ENCODE measurements at places on chromosomes 13 and 19.
A peak's percentile ranks its signal among the peaks of the same experiment; 100 is the strongest.

GRCh38 chr13:75481176-75482069 lies 546 bp downstream of the TBC1D4 start:
- no peak for DNase-seq

DNA sequence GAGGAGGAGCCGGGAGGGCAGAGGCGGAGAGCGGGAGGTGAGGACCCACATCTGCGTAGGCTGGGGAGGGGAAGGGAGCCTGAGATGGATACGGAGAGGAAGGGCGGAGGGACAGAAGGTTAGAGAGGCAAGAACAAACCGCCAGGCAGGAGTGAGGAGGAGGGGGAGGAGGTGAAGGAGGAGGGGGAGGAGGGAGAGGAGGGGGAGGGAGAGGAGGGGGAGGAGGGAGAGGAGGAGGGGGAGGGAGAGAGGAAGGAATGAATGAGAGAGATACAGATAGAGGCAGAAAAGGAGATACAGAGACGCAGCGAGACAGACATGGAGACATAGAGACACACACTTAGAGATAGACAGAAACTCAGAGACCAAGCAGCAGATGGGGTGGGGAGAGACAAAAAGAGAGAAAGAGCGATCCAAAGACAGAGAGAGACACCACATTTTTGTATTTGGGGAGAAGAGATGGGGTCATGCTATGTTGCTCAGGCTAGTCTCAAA lies 782 bp upstream of the CA11 start:
- no peak for DNase-seq

- DNase-seq: no peak
Observed at GRCh38 chr19:31885280-31885853, 460.0 kb upstream of the ZNF507 start.

DNA sequence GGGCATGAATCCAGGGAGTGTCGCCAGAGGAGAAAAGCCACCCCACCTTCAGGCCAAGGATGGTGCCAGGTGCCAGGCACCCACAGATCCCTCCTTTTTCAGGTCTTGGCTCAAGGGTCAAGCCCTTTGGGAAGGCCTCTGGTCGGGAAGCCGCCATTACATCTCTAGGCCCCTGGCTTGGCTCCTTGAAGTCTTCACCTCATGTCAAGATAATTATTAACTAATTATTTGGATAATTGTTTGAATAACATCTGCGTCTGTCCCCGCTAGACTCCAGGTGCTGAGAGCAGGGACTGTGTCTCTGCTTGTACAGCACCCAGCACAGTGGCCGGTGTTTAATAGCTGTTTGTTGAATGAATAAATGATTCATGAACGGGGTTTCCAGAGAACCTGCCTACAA lies 1.2 kb downstream of the KLK13 start:
- no peak for DNase-seq

GRCh38 chr13:26021516-26021915 lies 30.3 kb downstream of the SHISA2 start:
- DNase-seq: peak; percentile 22

- DNase-seq: no peak
Observed at GRCh38 chr13:110758195-110758805, 44.8 kb downstream of the ING1 start.

GRCh38 chr19:1317274-1318003 lies 31.8 kb downstream of the EFNA2 start:
- no peak for DNase-seq

GRCh38 chr19:39430675-39431593 lies 4.8 kb downstream of the RPS16 start:
- no peak for DNase-seq

All from epithelial cell of prostate (primary cell).